Suppressor macrophage treated with lipopolysaccharide for 4 hours (primary cell): ENCODE measurements at places on chromosomes 12 and 14.

DNA sequence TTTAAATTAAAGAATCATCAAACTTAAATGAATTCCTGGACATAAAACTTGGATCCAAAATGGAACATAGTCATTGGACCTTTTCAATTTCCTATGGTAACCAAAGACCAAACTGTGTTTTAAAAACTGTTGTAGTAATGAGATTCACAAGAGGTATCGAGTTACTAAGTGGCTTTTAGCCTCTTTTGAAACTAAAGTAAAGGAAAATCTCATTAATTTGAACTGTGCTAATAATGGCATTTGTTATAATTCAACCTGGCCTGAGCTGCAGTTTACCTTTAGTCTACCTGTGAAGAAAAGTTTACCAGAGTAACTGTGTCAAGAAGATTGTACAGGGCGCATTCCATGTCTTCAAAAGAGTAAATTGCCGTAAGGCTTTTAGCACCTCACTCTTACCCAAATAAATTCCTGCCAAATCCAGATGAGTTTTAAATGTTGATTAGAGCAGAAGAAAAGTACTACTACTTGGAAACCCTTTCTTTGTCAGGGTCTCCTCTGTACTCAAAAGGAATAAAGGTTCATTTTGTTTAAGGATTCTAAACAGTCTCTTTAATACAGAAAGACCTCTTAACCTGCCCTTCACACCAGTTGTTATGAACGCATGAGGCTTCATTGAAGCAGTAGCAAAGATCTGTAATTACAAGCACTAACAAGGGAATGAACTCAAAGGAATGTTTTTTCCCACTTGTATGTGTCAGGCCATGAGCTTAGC is 17.1 kb upstream of the MED13L start:
- no peak for DNase-seq

- DNase-seq = peak; percentile 74
Observed at GRCh38 chr14:103123634-103124500, 606 bp downstream of the TNFAIP2 start.

- no peak for DNase-seq
Observed at GRCh38 chr14:59919570-59920377, at the start of gene LRRC9. LRRC9 (plus strand) TSS chr14:59920144.

GRCh38 chr12:132907216-132907615 is 19.8 kb upstream of the CHFR start:
- no peak for DNase-seq

GRCh38 chr12:2944401-2945047 is 14.7 kb upstream of the TEAD4 start:
- DNase-seq = peak; percentile 8

GRCh38 chr14:103476065-103476464 is 46.6 kb downstream of the CKB start:
- DNase-seq = no peak

DNA sequence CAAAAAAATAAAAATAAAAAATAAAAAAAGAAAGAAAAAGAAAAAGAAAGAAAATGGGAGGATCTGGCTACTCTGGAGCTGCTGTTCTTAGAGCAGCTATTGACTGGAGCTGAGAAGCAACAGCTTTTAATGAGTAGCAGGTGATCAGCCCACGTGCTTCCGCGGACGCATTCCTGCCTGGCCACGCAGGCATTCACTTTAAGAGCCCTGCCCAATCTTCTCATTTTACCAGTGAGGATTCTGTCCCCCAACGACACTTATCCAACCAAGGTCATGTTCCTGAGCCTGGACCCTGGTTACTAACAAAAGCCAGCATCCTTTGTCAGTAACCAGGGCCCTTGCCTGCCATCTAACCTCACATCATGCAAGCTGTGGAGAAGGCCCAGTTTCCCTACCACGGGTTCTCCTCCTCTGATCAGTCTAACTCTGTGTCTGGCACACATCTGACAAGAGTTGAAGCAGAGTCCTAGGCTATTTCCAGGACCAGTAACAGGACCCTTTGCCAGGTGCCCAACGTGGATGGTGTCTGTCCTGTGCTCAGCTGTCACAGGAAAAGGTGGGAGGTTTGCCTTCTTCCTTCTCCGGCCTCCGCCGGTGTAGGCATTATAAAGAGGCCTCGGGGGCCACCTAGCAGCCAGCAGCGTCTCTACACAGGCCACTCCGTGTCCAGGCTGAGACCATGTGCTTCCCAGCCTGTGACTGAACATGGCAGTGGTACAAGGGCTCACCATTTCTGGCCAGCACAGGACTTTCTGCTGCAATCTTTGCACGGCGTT is 60.9 kb upstream of the GPATCH2L start:
- no peak for DNase-seq

DNA sequence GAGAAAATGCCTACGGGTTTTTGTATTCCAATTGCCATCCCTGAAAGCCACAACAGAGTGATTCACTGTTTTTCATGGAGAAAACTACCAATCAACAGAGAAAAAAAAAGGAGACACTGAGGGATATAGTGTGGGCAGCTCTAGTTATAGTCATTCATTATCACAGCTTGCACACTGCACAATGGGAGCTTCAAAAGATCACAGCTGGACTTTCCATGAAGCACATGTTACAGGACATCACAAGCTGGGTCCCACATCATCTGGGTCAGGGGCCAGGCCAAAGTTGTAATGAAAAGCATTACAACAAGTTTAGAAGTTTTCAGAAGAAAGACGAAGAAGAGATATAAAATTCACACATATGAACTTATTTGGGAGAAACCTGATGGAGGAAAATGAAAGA is 41.5 kb downstream of the RERG start:
- no peak for DNase-seq

DNA sequence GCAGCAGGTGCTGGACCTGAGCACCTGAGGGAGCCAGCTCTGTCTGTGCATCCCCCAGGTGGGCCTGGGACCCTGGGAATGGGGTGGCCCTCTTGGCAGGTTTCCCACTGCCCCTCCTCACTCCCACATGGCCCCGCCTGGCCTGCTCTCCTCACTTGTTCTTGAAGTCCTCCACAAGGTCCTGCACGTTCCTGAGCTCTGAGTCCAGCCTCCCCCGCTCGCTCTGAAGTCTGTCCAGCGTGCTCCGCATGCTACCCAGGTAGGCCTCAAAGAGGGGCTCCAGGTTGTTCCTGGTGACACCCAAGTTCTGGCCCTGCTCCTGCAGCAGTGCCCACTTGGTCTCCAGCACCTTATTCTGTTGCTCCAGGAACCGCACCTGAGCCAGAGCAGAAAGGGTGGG is 2.9 kb downstream of the KRT79 start:
- DNase-seq = no peak

DNA sequence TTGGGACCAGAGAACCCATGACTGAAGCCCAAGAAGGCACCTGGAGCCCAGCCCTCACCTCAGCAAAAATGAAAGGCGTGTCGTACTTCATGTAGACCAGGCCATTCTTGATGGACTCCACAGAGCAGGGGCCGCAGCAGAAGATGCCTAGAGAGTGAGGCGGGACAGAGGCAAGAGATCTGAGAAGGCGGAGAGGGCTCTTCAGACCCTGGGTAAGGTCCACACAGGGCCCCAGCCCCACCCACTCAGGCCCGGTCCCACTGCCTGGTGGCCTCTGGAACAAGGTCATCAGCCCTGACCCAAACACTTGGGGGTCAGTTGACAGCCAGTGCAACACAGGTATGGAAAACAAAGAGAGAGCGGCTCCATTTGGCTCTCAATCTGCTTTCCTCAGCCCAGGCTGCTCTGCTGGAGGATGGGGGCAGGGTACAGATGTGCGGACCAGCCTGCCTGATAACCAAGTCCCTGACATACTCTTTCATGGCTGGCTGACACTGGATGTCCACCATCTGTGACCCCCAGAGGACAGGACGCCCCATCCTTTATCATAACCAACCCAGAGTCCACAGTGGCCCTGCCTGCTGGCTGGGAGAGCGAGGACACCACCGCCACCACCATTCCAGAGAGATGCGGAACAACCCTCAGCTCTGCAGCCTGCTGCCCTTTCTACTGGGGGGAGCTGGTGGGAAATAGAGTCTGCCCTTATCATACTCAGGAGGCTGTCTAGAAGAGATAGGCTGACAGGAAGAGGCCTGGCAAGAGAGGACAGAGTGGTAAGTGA is 6.9 kb downstream of the TGM1 start:
- DNase-seq = no peak

DNA sequence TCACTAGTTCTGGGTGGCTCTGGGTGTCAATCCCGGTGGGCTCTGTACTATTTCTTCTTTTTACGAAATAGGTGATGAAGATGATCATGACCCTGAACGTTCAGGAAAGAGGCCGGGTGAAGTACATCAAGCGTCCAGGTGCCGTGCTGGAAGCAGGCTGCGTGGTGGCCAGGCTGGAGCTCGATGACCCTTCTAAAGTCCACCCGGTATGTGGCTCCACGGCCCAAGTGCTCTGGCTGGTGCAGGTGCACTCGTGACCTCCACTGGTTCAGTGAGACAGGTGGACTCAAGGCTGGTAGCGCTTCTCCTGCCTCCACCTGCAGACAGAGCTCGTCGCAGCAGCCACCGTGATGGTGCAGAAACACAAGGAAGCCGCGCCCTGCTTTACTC is 85.1 kb downstream of the ACACB start:
- no peak for DNase-seq

DNA sequence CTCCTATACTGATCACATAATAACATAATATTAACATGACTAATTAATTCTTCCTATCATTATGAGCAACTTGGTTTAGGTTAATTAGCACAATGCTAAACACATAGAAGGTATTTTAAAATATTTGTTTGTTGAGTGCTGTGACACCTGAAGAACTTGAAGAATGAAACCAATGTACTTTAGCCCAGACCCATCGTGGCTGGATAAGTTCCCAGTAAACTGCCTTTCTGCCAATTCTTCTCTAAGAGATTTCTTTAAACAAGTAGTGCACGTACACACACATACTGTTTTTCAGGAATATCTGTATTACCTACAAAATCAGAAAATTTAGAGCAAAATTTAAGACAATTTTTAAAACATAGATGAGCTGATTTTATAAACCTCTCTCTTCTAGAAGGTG is 207.4 kb upstream of the SSTR1 start:
- no peak for DNase-seq

DNA sequence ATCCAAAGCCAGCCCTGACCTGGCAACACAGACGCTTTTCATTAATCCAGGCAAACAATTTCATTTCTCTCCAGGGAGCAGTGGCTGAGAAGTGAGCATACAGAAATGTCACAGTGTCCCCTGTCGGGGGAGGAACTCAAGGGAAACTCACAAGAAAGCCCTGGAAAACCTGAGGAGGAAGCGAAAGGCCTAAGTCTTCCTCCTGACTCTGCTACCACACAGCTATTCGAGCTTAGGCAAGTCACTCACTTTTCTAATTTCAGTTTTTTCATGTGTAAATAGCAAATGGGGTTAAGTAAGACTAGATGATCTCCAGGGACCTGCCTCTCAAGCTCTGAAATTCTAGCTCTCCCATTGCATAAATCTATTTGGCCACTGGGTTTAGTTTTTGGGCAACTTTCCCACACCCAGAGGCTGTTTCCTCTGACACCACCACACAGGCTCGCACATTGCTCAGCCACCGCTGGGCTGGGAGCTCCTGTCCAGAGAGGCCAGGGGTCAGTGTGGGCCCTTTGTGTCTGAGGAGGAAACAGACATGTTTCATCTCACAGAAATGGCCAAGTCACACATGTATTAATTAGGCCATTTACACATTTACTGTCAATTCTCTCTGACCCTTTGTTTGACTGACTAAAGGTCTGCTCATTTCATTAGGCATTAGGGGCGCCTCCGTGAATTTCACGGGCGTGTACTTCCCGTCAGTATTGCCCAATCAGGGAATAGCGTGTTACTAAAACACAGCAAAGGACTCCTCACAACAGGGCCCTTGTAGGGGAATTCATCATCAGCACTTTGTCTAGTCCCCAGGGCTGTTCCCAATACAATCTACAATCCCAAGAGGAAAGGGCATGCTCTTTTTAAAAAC is 9.8 kb upstream of the PNMA1 start:
- DNase-seq = peak; percentile 89

DNA sequence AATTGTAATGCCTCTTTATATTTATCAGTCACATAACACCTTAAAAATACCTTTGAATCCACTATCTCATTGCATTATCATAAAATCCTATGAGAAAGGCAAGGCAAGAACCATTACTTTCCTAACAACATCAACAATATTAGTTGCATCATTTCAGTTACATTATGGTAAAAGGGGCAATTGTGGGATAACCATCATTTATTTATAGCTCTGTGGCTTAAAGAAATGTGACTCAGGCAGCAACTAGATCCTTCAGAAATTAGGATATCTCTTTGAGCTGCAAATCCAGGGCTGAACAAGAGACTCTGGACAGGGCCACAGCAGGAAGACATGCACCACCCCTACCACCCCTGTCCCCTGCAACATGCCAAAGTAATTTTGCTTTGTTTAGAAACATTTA is 36.4 kb downstream of the EPS8 start:
- DNase-seq = no peak

DNA sequence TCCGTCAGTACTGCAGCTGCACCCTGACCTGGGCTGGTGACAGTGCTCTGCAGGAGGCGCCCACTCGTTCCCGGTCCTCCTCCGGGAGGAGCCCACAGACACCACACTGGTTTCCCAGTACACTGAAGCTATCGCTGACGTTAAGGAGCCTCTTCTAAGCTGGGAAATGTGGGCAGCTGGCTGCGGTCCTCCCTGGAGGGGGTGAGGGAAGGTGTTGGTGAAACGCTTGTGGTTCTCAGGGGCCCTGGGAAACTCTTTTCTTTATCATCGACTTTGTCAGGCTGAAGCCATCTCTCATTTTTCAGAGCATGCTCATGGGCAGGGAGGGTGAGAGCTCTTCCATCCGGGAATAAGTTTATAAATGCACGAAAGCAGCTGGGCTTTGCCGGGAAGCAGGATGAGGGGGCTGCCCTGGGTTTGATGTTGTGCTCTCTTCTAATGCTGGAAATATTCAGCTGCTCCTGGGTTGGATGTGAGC is 176.0 kb downstream of the CHST11 start:
- DNase-seq = no peak

- no peak for DNase-seq
Observed at GRCh38 chr14:101328412-101329028, 232.8 kb upstream of the DIO3 start.

DNA sequence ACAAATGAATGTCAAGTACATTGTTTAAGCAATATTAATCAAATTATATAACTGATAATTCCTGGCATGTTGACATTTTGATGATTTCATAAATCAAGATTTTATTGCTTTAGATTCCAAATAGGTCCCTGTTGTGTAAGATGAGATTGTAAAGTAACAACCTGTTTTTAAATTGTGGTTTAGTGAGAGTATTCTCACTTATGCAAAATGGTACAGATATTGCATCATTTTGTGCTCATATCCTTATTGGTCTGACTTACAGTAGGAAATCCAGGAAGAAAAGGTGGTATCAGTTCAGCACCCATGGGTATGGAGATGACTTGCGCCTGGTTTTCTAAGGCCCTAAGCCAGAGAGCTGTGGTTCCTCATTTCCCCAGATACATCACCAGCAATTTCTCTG is 165.5 kb downstream of the KIF21A start:
- no peak for DNase-seq

DNA sequence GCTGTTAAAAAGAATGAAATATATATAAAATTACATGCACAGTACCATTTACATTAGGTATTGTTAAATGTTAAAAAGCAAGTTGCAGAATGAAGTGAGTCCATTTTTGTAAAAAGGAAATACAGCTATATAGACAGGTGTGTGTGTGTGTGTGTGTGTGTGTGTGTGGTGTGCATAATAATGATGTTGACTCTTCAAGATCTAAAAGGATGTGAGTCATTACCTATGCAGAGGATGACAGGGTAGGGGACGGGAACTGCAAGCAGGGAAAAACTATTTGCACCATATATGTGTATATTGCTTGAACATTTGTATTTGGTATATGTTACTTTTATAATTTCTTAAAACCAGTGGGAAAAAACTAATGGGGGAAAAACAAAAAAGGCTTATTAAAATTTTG is 3.1 kb downstream of the C14orf39 start:
- DNase-seq = no peak
